ENCODE measurements at places on chromosomes 4 and X.

- no peak for DNase-seq
These were observed 45.9 kb downstream of the PROM1 start for GRCh38 chr4:16037901-16038300.

DNA sequence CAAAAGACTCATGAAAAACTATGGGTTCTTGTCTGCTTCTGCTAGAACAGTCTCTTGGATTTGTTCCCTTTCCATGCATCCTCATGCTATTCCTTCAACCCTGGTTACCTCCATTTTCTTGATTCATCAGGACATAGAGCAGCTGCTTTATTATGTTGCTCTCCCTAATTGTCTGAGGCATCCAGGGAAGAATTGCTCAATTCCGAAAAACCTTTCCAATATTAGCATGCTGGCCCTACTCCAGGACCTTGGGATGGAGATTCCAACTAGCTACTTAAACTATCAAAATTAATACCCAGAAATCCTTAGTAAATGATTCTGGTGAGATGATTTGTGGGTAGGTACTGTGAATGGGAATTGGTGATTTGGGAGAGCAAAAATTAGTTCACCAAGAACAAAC is 56.6 kb upstream of the FAM47B start:
- DNase-seq = no peak

- DNase-seq = no peak
These were observed 6.9 kb downstream of the MRFAP1L1 start for GRCh38 chr4:6702761-6703160.

DNA sequence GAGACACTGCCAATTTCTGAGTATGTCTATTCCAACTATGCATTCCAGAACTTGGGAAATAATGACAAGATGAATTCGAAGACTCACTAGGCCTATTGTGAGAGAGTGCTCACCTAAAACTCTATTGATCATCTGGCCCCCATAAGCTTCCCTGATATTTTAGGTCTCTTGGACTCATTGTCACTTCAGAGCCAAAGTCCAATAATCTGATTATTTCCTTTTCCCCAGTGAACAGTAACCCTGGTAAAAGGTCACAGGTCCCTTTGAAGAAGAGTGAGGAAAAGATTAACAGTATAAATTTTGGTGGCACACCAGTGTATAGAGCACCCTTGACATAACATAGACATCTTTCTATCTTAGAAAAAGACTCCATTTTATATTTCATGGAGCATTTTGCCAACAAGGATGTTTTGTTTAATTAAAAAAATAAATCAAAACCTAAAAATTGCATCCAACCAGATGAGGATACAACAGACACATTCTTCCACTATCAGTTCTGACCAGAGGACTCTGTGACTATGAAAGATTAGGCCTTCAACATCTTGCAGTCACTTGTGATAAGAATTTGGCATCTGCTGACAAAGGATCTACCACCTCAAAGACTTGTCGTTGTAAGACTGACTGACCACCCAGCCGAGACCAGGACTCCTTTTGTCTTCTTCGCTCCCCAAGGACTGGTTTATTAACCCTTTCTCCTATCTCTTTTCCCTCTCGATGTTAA is 191.9 kb downstream of the MAB21L2 start:
- no peak for DNase-seq

DNA sequence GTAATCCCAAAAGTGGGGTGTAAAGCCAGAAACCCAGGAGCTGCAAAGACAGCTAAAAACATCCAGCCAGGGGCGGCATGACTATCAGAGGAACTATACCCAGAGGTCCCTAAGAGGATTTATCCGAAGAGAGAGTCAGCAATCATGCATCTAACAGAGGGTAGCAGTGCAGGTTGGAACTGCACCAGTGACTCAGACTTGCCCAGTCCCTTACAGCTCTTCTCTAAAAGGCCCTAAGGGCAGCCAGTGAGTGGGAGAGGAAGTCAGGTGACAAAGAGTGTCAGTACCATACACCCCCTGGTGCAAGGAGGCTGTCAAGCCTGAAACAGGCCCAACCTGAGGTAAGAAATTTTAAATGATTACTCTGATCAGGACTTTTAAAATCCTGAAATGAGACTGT is 88.1 kb downstream of the CAMK2D start:
- DNase-seq = no peak

GRCh38 chr4:8854016-8854415 is 17.6 kb downstream of the HMX1 start:
- no peak for DNase-seq

GRCh38 chr4:25449688-25450087 is 72.6 kb downstream of the ANAPC4 start:
- no peak for DNase-seq

DNA sequence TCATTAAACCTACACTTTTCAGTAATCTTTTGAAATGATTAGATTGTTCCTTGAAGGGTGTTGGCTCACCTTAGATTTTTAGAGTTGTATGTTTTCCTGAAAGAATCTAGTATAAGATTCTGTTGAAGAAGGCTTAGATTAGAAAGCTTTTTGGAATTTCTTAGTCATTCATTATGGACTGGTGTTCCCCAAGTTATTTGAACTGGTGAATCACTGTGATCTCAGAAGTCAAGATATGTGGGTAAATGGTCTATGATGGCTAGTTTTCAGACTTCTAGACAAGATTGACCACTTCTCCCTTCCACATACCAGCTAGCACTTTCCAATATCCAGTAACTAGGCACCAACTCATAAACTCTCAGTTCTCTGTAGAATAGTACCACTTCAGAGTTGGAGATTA is 138.1 kb downstream of the KDM6A start:
- DNase-seq = no peak

DNA sequence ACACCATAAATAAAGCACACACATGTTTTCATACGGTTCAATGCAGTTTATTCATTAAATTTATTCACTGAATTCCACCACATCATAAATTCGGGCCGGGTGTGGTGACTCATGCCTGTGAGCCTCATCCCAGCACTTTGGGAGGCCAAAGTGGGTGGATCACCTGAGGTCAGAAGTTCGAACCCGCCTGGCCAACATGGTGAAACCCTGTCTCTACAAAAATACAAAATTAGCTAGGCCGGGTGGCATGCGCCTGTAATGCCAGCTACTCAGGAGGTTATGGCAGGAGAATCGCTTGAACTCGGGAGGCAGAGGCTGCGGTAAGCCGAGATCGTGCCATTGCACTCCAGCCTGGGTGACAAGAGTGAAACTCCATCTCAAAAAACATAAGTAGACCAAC is 131.6 kb downstream of the PDS5A start:
- no peak for DNase-seq

DNA sequence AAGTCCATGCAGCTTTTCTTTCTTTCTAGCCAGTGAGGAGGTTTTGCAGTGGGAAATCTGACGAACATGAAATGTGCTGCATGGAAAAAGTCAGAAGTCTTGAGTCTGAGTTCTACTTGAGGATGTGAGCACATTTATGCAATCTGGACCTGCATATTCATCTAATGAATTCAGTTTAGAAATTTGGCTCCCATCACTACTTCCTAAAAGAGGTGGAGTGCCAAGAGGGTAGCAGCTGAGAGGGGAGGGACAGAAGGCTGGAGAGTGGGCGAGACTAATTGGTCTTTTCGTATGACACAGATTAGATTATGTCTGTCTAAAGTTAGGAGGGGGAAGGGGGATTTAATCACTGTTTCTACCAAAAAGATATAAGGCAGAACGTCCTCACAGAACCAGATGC is 535.9 kb downstream of the IQCM start:
- DNase-seq = no peak

DNA sequence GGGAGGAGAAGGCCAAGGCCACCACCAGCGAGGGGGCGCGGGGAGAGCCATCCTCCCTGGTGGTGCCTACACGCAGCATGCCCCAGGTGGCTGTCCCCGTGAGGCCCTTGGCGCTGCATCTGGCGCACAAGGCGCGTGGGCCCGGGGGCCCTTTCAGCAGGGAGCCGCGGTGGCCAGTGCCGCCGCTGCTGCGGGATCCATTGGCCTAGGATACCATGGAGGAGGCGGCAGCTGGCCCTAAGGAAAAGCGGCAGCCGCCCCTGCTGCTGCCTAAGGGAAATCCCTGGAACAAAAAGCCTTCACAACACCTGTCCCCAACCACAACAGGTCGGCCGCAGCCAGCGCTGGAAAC is 1059.6 kb downstream of the TECRL start:
- no peak for DNase-seq

DNA sequence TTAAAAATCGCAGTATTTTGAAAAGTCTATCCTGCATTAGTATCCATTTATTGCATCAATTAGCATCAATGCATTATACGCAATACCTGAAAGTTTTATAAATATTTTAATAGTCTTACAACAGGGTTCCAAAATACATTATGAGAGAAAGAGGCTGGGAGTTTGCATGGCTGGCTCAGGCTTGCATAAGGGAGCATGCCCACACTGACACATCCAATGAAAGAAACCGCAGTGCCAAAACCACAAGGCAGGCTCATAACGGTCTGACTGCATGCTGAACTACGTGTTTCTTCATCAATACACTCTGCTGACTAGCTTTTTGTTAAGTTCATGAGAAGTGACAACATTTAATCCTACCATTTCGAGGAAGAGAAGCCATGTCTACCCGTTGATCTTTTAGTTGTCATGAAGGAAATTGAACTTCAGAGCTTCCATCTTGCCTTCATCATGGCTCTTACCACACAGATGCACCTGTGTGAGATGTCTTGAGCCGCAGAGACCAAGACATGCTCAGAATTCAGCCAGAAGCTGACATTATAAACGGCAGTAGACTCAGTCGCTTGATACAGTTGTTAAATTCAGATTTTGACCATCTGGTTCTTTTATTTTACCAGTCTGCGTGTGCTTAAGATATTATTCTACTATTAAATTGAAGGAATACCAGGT is 168.8 kb upstream of the FRG1 start:
- DNase-seq = no peak

DNA sequence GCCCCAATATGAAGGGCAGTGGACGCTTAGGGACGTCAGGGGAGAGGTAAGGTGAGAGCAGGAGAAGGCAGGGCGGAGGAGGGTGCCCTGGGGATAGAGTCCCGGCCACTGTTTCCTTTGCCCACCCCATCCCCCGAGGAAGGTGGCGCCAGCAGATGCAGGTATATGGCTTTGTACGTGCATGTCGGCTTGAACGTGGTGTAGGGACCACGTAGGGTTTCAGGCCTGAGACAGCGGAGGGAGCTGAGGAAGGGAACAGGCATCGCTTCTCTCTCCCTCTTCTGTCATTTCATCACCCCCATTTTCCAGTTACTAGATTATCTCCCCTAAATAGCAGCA is 97.9 kb downstream of the PHKA2 start:
- no peak for DNase-seq

DNA sequence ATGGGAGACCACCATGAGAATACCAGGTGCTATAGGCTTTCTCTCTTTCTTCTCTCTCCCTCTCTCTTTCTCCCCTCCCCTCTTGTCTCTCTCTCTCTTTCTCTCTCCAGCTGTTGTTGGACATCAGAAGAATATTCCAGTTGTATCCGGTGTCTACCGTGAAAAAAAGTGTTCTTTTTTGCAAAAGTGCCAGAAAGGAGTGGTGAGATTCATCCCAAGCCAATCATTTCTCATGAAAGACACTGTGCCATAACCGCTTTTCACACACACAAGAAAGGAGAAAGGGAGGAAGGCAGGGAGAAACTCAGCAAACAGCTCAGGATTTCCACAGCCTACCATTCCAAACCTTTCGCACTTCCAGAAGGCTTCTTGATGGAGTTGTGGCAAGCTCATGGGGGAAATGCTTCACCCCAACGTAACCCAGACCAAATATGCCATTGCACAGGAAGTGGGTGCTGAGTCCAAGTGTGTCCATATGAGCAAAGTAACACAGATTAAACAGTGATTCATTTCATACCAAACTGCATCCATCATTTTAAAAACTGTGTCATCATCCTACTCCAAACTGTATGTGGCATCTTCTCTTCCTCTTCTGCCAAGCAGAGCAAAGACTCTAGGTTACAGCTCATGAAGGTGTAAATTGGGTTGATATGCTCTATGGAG is 224.0 kb downstream of the APBB2 start:
- no peak for DNase-seq

DNA sequence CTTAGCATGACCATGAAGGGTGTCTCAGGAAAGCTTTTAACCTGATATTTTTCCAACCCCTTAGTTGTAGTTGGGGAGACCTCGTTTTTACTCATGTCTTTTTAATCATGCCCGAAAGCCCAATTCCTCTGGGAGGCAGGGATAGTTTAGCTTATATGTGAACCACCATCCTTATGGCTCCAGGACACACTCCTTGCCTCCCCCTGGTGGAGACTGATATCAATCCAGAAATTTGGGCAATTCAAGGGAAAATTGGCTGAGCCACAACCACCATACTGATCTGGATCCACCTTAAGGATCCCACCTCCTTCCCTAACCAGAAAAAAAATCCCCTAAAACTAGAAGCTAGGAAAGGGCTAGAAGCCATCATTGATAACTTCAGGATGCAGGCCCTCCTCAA is 13.4 kb upstream of the COL25A1 start:
- no peak for DNase-seq

DNA sequence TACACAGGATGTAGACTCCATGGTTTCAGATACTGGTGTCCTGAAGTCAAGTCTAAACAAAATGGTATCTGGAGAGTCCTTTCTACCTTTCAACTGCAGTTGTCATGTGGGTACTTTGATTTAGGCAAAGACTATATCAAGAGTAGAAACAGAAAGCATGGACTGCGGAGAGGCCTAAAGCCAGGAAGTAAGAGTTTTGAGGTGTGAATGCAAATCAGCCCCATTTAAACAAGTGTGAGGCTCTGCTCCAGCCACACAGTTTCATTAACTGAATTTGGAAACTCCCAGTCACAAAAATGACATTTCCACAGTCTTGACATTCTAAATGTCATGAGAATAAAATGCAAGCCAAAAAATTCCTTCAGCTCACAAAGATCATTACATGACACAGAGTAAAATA is 87.2 kb upstream of the MCF2 start:
- no peak for DNase-seq

DNA sequence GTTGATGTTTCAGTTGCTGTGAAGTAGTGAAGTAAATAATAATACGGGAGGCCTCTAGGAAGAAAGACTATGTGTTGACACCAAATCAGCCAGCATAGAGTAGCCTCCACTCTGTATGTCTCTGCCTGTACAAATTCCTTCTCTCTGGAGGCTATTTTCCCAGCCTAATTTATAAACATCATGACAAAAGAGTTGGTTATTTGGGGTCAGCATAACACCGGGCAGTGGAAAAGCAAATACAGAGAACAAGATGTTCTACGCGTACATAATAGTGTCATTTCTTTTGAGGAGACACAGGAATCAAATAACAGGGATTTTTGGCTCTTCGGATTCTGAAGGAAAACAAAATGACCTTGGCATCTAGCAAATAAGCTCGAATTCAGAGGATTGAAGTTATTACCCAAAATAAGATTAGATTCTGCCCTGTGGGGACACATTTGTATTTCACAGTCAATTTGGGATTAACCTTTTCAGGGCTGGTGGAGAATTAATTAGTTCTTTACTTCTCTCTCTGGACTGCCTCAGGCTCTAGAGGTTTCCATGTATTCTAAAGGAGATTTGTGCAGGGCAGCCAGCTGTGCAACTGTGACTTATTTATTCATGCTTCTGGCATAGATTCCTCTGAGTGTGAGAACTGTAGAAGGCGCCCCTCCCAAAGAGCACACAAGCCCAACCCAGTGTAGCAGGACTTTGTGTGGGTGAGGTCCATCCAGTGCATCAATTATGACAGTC is 14.1 kb upstream of the SYTL4 start:
- DNase-seq = no peak

- DNase-seq = no peak
These were observed 89.0 kb upstream of the TENT5D start for GRCh38 chrX:80331285-80331684.

Measured in CD8-positive, alpha-beta memory T cell (primary cell).